Stimulated activated CD4-positive, alpha-beta T cell treated with anti-CD3 and anti-CD28 coated beads, TNF-alpha, amount 100 ng/mL, for 1 hour (primary cell): ENCODE measurements at places on chromosomes 6 and 20.

- no peak for DNase-seq
Observed at GRCh38 chr6:104522533-104522932, 337.2 kb downstream of the HACE1 start.

GRCh38 chr20:10718661-10719060 is 44.9 kb upstream of the JAG1 start:
- no peak for DNase-seq

DNA sequence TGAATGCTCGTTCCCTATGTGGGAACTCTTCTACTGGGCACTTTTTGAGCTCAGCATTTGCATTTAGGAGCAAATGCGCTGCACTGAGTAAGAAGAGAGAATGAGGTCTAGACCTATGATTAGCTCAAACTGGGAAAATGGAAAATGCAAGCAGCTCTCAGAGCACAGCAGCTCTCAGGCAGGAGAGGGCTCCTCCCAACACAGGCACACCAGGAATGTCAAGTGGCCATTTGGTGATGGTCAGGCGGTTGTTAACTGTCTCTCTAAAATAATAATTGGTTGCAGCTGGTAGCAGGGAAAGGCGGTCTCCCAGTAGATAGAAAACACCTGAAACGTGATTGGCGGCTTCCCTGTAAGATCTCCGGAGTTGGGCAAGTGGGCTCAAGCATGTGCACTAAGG is 162.0 kb upstream of the ECI2 start:
- no peak for DNase-seq

DNA sequence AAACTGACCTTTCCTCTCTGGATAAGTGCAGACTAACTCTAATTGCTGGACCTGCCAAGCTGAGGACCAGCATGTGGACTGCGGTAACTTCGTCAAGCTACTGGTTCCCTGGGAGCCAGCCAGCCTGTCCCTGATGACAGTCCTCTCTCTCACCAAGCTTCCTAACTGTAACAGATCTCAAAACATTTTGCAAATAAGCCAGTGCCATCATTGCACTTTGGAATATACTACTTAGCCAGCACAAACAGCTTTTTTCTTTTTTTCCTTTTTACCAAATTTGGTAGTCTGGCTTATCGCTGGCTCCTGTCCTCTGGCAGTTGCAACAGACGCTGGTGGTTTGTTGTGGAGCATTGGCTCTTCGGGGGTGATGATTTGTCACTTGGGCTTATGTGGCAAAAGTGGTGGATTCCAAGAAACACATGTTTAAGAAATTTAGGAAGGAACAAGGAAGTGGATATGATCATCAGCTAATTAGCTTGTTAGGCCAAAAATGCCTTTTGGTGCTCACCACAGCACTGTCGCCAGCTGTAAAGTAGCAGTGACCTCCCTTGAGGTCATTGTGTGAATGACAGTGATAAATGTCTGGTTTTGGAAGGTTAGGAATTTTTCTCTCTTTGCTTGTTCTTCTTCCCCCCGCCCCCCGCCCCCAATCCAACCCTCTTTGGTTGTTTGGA is 171.7 kb downstream of the CLIC5 start:
- no peak for DNase-seq

- peak; percentile 38 for DNase-seq
Observed at GRCh38 chr20:5078399-5078958, 41.3 kb downstream of the PCNA start.

DNA sequence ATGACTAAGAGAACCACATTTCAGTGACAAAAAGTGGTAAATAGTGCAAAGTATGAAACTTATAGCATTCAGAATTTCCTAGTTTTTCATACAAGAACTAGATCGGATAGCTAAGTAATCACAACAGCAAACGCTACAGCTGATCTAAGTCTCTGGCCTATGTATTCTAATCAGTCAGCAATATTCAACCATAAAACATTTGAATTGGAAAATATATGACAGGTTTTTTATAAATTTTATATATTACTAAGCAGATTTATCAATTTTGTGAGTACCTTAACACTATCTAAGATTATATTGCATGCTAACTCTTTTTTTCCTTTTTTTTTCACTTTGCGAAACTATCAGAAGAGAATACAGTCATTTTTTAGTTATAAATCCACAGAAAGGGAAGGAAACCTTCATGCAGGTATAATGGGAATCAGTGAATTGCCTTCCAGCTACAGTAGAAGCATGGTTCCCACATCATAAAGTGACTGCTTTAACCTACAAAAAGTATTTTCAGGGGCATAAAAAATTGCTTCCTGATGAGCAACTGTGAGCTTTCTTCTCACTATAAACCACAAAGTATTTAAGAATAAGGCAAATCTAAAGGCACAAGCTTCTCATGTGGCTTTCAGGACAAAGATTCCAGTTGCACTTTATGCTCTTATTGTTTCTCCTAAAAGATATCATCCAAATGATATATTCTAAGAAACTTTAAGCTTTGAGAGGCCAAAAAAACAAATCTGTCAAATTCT is 74.0 kb upstream of the GJE1 start:
- no peak for DNase-seq

- DNase-seq = no peak
Observed at GRCh38 chr6:107488174-107488874, 1.6 kb upstream of the SOBP start.

- DNase-seq = no peak
Observed at GRCh38 chr20:35248641-35249475, 22.4 kb downstream of the MMP24 start.

DNA sequence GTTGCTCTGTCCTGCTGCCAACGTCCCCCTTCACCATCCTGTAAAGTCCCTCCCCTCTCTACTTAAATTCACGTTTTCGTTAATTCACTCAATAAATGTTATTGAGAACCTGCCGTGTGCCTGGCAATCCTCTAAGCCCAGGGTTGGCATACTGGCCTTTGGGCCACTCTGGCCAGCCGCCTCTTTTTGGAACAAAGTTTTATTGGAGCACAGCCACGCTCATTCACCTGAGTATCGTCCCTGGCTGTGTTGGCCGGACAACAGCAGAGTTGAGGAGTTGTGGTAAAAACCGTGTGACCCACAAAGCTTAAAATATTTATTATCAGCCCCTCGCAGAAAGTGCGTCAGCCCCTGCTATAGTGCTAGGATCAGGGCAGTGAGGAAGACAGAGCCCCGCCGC is 54.7 kb upstream of the TMEM181 start:
- no peak for DNase-seq

DNA sequence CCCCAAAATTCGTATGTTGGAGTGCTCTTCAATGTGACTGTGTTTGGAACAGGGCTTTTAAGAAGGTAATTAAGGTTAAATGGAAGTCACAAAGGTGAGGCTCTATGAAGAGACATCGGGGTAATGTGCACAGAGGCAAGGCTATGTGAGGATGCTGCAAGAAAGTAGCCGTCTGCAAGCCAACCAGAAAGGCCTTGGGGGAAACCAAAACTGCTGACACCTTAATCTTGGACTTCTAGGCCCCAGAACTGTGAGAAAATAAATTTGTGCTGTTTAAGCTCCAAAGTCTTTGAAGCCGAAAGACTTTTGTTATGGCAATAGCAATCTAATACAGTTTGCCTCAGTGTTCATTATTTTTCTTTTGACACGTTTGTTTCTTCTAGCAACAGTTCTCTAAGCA is 2.4 kb upstream of the IRAK1BP1 start:
- DNase-seq = no peak

GRCh38 chr6:14701946-14702345 is 543.9 kb upstream of the JARID2 start:
- DNase-seq = no peak

- peak; percentile 90 for DNase-seq
Observed at GRCh38 chr6:29723666-29724588, 693 bp downstream of the HLA-F start.

- no peak for DNase-seq
Observed at GRCh38 chr6:4776493-4777393, 539 bp downstream of the CDYL start.

- DNase-seq = no peak
Observed at GRCh38 chr6:96876886-96877545, 20.7 kb downstream of the NDUFAF4 start.

DNA sequence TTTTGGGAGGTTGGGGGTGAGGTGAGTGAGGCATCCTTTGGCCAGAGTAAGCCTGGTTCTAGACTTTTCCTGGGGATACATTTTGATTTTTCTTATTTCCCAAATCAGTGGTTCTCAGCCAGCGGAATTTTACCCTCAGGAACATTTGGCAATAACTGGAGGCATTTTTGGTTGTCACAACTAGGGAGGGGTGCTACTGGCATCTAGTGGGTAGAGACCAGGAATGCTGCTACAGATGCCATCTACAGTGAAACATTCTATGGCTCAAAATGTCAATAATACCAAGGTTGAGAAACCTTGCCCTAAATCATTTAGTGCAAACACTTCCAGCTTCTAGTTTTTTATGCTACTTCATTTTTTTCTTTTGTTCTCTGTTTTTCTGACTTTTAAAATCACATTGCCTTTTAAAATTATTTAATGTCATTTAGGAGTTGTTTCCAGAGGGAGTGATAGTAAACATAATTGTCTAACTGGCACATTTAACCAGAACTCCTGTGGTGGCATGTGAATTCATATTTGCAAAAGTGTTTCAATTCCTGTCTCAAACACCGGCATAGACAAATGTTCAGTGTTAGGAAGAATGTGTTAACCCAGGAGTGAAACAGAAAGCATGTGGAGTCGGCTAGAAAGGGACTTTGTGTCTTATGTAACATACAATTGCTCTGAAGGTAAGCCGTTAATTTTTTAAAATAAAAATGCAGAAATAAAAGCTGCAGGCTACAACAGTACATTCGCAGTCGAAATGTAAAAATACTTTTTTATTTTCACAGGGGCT is 59.0 kb downstream of the QRSL1 start:
- no peak for DNase-seq

- no peak for DNase-seq
Observed at GRCh38 chr6:14281811-14282660, 164.5 kb downstream of the CD83 start.

- no peak for DNase-seq
Observed at GRCh38 chr6:105199711-105200110, 19.9 kb upstream of the POPDC3 start.

GRCh38 chr20:10297684-10298240 is 79.1 kb downstream of the SNAP25 start:
- DNase-seq = no peak

GRCh38 chr20:38770546-38770945 is 22.3 kb downstream of the ACTR5 start:
- DNase-seq = no peak

GRCh38 chr6:113281431-113281830 is 575.7 kb upstream of the MARCKS start:
- no peak for DNase-seq

GRCh38 chr6:47701363-47701762 is 3.0 kb downstream of the ADGRF4 start:
- DNase-seq = no peak

GRCh38 chr6:147060636-147061035 is 143.6 kb upstream of the STXBP5 start:
- DNase-seq = no peak

GRCh38 chr6:105868823-105869460 is 217.2 kb upstream of the PRDM1 start:
- DNase-seq = no peak

DNA sequence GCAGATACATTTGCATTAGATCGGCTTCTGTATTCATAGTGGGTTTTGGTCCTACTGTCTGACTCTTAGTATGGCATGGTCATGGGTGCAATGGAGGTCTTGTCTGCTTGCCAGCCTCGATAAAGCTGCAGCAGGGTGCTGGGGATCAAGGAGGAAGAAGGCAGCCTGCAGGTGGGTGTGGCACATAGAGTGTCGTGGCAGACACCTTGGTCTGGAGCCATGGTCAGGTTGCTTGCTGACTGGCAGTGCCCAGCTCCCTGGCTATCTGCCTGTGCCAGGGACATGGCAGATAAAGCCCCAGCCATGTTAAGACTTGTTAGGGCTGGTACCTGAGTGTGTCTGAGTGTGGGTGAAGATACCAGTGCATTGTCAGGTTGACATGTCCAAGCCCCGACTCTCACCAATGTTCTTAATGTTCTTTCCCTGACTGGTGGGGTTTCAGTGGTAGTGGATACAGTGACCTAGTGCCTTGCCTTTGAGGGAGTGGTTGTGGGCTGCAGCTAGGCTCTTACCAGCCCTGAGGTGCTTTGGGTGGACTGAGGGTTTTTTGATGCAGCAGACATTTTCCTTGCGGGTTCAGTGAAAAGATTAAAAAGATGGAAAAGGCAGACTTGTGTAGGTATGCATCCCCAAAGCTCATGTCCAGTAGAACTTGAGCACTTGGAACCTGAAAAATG is 1.8 kb downstream of the FAM83D start:
- DNase-seq = no peak

GRCh38 chr20:14553774-14554534 is 216.5 kb upstream of the FLRT3 start:
- DNase-seq = no peak

DNA sequence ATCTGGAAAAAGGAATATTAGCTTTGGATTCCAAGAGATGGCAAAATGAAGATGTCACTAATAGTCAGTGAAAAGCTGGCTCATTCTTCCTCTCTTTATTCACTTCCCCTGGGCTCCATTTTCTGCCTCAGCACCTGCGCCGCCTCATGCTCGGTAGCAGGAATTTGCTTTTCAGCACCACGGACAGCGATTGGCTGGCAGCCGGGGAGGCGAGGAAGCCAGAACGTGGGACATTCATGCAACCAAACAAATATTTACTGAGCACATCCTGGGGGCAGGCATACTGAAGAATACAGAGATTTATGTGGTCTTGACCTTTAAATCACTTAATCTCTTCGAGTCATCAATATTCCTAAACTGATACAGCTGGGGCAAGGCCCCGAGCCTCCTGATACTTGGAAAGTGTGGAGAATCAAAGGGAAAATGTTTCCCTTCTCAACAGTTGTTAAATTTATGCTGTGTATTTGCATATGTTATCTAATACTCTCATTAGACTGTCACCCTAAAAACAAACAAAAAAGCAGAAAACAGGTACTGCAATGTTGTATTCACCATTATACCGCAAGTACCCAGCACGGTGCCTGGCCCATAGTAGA is 12.1 kb upstream of the PDYN start:
- DNase-seq = peak; percentile 43

DNA sequence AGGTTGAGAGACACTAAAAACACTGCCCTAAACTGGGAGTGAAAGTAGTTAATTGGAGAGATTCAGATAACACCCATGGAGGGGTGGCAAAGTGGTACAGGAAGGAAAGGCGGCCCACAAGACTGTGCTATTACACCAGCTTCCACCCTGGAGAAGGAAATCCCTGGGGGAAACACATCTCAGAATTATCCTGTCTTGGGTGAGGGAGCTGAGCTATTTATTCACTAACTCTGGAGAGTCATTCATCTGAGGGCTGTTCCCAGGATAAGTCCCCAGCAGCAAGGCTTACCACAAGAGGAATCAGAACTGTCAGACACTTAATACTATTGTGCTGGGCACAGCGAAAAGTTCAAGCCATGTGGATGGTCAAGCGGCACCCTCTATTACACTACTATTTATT is 9.9 kb downstream of the TBCC start:
- DNase-seq = no peak

GRCh38 chr20:576156-576555 is 32.6 kb upstream of the CSNK2A1 start:
- DNase-seq = no peak
